ENCODE measurements at places on chromosomes 11 and 22.

DNA sequence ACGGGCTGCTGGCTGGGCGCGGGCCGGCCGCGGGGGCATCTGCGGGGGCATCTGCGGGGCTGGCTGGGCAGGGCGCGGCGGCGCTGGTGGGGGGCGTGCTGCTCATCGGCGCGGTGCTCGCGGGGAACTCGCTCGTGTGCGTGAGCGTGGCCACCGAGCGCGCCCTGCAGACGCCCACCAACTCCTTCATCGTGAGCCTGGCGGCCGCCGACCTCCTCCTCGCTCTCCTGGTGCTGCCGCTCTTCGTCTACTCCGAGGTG is 194 bp downstream of the DRD4 start:
- no peak for DNase-seq

- DNase-seq, result no peak
These were observed 5.1 kb downstream of the CHRNA10 start for GRCh38 chr11:3666023-3666530.

DNA sequence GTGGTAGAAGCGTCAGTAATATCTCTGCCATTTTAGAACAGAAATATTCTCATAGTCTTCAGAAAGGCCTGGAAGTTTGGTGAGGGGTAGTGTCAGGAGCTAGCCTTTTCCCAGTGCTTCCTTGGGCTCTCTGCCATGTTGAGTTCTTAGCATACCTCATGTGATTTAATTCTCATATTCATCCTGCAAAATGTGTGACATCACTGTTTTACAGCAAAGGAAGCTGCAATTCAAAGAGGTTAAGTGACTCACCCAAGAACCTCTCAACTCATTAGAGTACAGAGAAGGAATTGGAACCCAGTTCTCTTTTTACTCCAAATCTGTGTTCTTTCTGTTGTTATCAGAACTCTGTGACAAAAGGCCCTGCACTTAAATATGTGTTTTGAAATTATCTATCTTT is 72.1 kb downstream of the RNF169 start:
- peak; percentile 29 for DNase-seq

- DNase-seq, result peak; percentile 52
These were observed 20.5 kb upstream of the SCGB1A1 start for GRCh38 chr11:62398011-62398994.

- DNase-seq, result no peak
These were observed 108.3 kb upstream of the PARVA start for GRCh38 chr11:12269104-12269441.

- no peak for DNase-seq
These were observed 44.6 kb downstream of the FZD4 start for GRCh38 chr11:86910592-86910991.
